Hippocampal formation (tissue), 2 donors: ENCODE measurements at places on chromosomes 16 and 17.
A peak's percentile ranks its signal among the peaks of the same experiment; 100 is the strongest.

DNA sequence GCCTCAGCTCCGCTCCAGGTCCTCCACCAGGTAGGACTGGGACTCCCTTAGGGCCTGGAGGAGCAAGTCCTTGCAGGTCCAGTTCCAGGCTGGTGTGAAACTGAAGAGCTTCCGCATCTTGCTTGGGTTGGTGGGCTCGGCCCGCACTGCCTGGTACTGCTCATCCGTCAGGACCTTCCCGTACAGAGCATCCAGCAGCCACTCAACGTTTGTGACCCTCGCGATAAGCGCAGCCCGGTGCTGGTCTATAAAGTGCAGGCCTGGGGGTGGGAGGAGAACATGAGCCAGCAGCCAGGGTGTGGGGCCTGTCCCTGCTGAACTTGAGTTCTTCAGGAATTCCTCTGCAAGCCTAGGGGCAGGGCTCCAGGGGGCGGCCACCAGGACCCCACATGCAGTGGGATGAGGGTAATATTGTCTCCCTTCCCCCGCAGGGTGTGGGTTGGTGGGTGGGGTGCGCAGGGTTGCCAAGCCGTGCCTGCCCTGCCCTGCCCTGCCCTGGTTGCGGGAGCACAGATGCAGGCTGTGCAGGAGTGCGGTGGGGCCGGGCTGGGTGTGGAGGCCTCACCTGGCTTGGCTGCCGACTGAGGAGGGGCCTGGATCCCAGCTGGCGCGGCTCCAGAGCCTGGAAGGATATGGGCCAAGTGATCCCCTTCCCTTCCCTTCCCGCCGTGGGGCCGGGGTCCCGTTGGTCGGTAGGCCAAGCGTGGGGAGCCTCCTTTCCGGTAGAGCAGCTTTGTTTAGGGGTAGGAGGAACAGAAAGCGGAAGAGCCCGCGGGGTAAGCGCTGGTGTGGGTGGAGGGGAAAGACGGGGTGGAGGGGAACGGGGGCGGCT lies 762 bp downstream of the PYCARD start:
- DNase-seq: no peak

DNA sequence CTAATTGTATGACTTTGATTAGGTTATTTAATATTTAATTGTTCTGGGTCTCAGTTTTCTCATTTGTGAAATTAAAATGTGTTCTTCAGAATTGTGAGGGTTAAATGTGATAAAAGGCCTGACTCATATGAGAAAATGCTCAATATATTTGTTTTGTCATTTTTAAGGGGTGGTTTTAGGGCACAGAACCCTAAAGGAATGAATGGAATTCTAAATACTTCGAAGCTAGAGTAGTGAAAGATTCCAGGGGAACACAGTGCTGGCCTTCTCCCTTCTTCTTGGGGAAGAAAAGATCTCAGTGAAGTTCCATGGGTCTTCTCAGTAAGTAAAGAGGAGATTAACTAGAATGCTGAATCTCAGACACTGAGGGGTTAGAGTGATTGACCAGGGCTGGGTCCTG lies 3.9 kb upstream of the SMPD3 start:
- DNase-seq: no peak

DNA sequence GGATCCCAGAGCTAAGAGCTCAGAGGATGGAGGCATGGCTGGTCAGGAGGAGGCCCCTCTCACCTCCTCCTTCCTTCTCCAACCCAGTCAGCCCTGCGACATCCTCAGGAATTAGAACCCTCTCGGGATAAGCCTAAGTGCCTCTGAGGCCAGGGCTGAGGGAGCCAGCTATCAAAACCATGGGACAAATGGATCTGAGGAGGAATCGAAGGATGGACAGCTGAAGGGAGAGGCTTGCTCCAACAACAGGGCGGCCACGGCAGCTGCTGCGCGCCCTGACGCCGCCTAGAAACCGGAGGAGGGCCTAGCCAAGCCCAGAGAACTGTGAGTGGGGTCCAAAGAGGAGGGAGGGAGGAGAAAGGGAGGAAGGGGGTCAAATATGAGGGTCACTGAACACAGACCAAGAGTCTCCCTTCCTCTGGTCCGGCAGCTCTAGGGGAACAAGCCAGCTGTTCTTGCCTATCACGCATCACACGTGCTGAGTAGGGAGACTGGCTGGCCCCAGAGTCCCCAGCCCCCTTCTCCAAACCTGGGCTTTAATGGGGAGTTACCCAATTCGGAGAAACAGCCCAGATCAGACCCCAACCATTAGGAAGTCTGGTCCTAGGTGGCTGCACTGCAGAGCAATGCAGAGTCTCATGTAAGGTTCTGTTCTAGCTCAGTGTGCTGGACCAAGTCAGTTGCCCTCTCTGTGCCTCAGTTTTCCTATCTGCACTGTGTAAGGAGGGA lies 5.9 kb upstream of the HOXB13 start:
- DNase-seq: no peak

DNA sequence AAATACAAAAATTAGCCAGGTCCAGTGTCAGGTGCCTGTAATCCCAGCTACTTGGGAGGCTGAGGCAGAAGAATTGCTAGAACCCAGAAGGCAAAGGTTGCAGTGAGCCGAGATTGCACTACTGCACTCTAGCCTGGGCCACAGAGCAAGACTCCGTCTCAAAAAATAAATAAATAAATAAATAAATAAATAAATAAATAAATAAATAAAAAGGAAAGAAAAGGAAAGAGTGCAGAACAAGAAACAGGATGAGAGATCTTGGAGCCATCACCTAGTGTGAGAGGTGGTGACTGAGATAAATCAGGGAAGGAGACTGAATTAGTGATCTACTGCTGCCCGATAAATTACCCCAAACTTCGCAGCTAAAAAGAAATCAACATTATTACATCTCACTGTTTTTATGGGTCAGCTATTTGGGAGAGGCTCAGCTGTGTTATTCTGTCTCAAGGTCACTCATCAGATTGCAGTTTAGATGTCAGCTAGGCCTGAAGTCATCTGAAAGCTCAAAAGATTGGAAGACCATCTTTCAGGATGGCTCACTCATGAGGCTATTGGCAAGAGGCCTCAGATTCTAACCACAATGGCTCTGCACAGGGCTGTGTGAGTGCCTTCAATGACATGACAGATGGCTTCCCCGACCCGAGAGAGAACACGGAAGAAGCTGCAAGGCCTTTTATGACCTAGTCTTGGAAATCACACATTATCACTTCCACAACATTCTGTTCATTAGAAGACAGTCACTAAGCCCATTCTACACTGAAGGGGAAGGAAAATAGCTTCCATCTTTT lies 66.4 kb downstream of the CMC2 start:
- no peak for DNase-seq

DNA sequence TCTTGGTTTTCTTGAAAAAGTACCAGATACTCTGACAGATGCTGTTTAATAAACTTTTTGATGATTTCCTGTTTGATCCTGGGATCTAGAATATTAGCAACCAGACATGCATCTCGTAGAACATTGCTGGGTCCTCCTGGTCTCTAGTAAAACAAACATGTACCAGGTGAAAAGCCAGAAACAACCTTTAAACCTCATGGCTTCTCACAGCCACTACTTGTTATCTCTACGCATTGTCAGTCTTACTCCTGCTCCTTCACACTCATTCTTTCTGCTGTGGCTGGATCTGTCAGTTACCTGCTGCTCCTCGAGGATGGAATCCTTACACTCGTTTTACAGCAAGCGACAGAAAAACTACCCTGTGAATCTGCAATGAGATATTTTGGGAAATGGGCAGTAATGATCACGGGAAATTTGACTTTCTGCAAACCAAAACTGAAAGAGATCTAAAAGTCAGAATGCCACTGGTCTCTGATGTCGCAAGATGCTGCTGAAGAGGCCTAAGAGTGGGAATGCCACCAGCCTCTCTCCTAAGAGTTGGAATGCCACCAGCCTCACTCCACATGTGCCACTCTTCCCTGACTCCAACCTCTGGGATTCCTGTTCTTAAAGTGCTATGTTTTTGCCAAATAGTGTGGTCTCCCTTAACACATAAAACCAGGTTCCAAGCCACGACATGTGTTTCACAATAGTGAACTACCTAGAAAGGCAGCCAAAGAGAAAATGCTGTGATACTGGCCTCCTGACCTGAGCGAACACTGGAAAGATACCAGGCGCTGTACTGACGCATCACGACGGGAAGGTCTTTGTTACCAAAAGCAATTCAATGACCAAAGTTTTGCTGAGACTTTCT lies 86.3 kb downstream of the VPS53 start:
- no peak for DNase-seq

- no peak for DNase-seq
Measured at GRCh38 chr16:58339452-58339981, 44.7 kb upstream of the PRSS54 start.

- DNase-seq: no peak
Measured at GRCh38 chr17:40417258-40417608, 463 bp downstream of the TOP2A start.

DNA sequence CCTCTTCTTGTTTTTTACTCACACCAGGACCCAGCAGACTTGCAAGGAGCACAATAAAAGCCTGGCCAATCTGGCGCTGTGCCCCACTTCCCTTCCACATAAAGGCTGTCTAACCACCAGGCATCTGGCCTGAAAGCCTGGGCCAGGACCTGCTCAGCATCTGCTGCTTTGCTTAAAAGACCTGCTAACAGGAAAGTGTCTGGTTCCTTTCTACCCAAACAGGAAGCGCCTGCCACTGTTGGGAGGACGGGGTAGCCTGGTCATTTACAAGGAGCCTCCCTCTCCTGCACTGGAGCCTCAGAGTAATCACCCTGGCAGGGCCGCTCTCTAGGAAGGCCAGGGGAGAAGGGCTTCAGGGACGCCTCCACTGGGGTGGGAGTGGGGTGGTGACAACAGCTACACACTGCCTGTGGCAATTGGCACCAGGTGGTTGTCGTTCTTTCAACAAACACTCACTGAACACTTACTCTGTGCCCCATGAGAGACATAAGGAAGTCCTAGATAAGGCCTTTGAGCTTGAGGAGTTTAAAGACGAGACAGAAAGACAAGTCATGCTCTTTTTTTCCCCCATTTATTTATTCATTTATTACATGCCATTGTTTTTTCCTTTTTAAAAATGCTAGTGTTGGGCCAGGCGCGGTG lies 6.3 kb upstream of the MMP28 start:
- peak; percentile 59 for DNase-seq

- DNase-seq: no peak
Measured at GRCh38 chr16:28279006-28279405, 13.3 kb upstream of the SBK1 start.

- no peak for DNase-seq
Measured at GRCh38 chr17:4504188-4504587, 5.5 kb downstream of the SPNS2 start.

GRCh38 chr17:48825446-48826381 lies 5.1 kb upstream of the CALCOCO2 start:
- DNase-seq: no peak

DNA sequence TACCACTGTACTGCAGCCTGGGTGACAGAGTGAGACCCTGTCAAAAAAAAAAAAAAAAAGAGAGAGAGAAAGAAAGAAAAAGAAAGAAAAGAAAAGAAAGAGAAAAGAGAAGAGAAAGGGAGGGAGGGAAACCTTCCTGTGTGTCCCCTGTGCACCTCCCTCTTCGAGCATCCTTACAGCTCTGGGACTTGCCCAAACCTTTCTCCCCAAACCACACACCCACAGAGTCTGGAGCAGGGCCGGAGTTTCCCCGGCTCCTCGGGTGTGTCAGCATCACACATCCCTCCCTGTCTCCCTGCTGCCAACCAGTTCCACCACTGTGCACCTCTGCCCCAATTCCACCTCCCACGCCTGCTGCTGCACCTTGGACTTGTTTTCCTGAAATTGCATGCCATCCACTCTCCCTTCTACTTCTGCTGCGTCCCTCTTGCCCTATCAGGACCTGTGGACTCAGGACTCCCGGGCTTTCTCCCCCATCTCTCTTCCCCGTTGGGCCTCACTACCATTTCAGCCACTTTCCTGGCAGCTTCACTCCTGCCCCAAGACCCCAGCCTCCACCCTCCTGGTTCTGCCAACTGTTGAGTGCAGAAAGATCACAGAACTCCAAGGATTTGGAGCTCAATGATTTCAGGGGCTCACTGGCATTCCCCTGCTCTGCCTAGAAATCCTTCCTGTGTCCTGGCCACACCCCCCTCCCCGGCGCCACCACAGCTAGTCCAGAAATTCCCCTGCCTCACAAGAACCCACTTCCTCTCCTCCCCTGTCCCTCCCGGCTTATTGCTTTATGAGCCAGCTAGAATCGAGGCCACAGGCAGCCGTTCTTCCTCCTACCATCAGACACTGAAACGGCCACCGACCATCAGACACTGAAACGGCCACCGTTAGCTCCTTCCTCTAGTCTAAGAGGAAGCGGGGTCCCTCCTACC lies 3.7 kb upstream of the CDK3 start:
- DNase-seq: no peak

- no peak for DNase-seq
Measured at GRCh38 chr16:19118938-19119431, 5.2 kb downstream of the ITPRIPL2 start.

DNA sequence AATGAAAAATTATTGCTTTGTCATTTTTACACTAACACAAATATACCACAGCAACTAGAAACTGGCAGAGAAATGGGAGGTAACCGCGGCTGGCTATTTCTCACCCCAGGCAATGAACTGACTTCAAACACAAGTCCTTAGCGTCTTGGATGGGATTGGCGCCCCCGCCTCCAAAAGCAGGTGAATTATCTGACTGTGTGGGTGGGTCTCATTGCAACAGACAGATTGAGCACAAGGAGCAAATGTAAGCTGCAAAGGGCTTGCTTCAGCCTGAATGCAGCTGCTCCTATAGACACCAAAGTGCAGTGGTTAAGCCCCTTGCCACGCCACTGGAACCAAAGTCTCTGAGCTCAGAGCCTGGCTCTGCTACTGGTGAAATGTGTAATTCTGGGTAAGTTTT lies 225.0 kb downstream of the XYLT1 start:
- DNase-seq: no peak

DNA sequence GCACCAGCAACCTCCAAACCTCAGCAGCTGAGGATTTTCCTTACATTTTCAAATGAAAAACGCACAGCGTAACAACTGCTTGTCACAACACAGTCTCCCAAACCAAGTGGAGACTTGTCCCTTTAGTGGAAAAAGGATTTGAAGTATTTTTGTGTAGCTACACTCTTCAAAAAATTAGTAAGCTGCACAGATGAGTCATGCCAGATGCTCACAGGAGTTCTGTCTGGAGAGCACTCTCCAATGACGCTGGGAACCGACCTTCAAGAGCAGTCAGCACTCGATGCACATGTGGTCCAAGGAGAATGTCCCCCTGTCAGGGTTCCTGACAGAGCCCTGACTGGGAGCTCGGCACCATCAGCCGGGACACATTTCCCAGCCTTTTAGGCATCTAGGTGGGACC lies 39.8 kb downstream of the MAP1LC3B start:
- no peak for DNase-seq

GRCh38 chr17:40895106-40895730 lies 10.2 kb upstream of the KRT20 start:
- no peak for DNase-seq

GRCh38 chr17:5789528-5789927 lies 205.2 kb upstream of the NLRP1 start:
- no peak for DNase-seq

DNA sequence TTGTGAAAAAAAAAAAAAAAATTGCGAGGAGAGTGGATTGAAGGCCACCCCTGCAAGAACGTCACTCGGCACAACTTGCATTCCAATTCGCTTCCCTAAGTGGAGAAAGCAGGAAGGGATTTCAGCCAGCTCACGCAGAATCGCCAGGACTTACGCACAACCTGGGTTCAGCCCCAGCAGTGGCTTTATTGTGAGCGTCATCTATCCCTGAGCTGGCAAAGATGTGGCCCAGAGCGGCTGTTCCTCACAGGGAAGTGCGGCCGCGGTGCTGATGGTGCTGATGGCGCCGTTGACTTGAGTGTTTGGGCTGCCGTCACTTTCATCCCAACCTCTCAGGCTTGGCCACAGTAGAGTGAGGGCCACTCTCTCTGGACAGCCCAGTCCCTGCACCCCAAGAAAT lies 197.6 kb downstream of the NTN1 start:
- no peak for DNase-seq

- no peak for DNase-seq
Measured at GRCh38 chr17:55072898-55073297, 104.3 kb downstream of the STXBP4 start.
